ENCODE measurements at places on chromosomes 4 and X.

- DNase-seq = no peak
Observed at GRCh38 chr4:68410149-68410548, 37.1 kb upstream of the TMPRSS11E start.

GRCh38 chrX:16882169-16882568 lies 12.0 kb upstream of the RBBP7 start:
- no peak for DNase-seq

GRCh38 chr4:165872461-165873297 lies at the start of gene TLL1:
TSS of gene TLL1 (plus strand) at chr4:165873237. CDS start at chr4:165873905, 668 bp downstream.
- no peak for DNase-seq

DNA sequence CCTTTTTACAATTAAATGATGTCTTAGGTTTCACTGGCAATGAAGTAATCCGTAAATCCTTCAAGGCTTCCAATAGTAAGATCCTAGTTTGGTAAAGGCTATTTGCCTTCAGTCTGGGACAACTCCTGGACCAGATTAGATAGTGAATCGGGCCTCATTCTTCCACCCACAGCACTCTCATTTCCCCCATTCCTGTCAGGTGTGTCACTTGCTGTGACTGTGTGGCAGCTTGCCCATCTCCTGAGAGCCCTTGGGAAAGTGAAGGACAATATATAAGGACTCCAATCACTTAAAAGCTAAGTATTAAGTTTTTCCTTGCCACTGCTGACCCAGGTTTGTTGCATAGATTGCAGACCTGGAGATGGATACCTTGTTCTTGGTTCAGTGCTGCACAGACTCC lies 3.3 kb upstream of the GASK1B start:
- peak; percentile 37 for DNase-seq

GRCh38 chr4:130336585-130337217 lies 1240.7 kb downstream of the C4orf33 start:
- no peak for DNase-seq

DNA sequence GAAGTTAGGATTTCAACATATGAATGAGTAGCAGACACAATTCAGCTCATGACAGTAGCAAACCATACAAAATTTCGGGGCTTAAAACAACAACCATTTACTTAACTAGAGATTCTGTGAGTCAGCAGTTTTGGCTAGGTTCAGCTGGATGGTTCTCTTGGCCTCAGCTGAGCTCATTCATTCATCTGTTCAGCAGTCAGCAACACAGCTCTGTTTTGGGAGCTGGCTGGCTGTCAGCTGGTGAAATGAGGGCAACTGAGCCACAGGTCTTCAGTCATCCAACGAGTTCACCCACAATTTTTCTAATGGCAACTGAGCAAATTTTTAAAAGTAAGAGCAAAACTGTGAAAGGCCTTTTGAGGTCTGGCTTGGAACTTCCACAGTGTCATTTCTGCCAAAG lies 2005.1 kb upstream of the AGA start:
- DNase-seq = no peak

DNA sequence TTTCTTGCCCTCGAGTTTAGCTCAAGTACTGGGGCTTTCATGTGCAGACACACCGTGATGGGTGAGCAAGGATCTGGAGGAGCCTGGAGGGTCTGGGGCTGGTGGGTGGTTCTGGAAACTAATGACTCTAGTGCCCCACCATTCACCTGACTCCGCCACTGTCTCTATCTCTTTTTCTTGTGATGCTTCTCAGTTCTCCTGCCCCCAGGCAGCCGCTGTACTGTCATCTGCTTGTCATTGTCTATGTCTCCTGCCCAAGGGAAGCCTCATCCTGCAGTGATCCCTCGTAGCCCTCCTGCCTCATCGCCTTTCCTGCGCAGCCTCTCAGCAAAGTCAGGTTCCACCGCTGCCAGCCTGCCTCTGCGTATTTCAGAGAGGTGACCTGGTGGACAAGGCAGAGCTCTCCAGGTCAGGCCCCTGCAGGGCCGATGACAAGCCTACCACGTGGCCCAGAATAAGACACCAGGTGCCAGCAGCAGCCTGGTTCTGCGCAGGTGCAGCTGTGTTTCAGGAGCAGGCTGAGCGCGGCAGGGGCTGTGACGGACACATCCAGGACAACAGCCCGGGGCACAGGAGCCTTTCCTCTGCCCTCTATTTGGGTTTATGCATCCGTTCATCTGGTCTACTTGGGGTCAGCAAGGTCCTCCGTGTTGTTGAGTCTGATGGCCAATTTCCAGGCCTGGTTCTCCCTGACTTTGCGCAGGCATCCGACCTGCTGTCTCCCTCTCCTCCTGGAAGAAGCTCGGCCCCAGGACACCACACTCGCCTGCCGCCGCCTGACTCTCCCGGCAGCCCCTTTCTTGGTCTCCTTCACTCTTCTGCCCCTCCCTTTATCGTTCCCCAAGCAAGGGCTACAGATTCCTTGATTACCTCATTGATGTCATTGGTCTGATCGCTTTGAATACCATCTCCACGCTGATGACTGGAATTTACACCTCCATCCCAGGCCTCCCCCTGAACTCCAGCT lies 30.9 kb upstream of the CDKN2AIP start:
- no peak for DNase-seq

GRCh38 chr4:140947506-140947905 lies 185.8 kb downstream of the RNF150 start:
- no peak for DNase-seq

DNA sequence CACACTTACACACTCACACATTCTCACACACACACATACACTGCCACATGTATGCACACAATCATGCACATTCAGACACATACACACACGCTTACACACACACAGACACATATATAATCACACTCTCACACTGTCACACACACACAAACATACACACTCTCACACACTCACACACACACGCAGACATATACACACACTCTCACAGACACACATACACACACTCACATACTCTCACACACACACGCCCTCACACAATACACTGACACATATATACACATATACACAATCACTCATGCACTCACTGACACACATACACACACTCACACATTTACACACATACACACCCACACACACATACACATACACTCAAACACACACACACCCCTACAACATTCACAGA lies 435.3 kb upstream of the FRG1 start:
- DNase-seq = no peak

DNA sequence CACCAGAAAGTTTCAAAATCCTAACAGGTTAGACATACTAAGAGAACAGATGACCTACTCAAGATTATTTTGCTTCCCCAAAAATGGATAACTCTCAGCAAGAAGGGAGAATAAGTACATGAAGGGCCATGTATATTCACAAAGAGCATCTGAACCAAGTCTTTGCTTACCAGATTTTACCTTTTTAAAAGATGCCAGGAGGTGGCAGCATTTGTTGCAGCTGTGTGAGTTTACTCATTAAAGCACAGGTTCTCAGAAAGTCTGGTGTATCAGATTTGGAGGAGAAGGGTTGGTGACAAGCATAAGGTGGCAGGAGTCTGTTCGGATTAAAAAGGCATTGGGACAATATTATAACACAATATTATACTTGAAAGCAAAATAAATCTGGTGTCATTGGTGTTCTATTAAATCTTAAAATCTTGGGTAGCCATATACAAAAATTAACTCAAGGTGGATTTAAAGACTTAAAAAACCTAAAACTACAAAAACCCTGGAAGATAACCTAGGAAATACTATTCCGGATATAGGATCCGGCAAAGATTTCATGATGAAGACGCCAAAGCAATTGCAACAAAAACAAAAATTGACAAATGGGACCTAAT lies 51.3 kb upstream of the NFKB1 start:
- DNase-seq = no peak

DNA sequence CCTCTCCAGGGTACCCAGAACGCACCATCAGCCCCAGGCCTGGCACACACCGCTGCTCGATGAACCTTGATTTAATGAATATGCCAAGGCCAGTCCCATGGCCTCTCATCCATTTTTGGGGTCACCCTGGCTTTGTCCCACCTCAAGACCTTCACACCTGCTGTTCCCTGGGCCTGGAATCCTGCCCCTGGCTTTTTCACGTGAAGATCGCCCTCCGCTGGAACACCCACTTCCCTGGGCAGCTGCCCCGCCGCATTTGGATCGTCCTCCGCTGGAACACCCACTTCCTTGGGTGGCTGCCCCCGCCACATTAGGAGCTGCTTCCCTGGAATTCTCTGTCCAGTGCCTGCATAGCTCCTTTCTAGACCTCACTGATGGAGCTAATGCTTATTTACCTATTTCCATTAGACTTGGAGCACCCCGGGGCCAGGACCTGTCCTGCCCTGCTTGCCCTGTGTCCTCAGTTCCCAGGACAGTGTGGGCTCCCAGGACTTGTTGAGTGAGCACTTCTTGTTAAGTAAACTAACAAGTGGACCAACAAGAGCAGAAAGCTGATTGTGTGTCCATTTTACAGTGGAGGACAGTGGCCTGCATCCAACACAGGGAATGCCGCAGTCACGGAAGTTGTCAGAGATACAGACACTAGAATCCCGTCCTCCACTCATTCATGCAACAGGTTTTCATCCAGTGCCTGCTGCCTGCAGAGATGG lies 12.5 kb downstream of the BLOC1S4 start:
- DNase-seq = no peak

DNA sequence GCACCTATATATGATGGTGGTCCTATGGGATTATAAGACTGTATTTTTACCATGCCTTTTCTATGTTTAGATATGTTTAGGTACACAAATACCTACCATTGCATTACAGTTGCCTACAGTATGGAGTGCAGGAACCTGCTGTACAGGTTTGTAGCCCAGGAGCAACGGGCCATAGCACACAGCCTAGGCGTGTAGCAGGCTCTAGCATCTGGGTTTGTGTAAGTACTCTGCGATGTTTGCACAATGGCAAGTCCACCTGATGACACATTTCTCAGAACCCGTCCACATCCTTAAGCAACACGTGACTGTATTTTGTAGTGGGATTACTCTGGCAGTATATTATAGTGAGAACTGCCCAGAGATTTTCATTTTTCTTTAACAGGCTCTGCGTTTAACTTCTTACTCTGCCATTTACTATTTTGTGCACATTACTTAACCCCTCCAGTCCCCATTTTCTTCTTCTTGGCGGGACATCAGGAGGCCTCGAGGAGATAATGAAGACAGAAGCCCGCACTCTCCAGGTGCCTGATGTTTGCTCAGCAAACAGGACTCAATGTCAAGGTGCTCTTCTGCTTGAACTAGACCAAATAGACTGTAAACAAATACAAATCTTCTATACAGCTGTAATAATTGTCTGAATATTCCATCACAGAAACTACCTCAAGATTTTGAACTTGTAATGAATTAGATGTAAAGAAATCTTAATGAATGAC lies 102.0 kb upstream of the PDLIM3 start:
- DNase-seq = no peak

GRCh38 chr4:165874072-165874790 lies 1.2 kb downstream of the TLL1 start:
- DNase-seq = no peak

- no peak for DNase-seq
Observed at GRCh38 chr4:41364876-41365275, 108.1 kb downstream of the UCHL1 start.

GRCh38 chr4:1991596-1992434 lies 17.0 kb downstream of the NELFA start:
- no peak for DNase-seq

GRCh38 chr4:164579270-164579942 lies 174.5 kb upstream of the SMIM31 start:
- DNase-seq = no peak

- peak; percentile 80 for DNase-seq
Observed at GRCh38 chrX:149540131-149540620, 636 bp upstream of the EOLA1 start.

DNA sequence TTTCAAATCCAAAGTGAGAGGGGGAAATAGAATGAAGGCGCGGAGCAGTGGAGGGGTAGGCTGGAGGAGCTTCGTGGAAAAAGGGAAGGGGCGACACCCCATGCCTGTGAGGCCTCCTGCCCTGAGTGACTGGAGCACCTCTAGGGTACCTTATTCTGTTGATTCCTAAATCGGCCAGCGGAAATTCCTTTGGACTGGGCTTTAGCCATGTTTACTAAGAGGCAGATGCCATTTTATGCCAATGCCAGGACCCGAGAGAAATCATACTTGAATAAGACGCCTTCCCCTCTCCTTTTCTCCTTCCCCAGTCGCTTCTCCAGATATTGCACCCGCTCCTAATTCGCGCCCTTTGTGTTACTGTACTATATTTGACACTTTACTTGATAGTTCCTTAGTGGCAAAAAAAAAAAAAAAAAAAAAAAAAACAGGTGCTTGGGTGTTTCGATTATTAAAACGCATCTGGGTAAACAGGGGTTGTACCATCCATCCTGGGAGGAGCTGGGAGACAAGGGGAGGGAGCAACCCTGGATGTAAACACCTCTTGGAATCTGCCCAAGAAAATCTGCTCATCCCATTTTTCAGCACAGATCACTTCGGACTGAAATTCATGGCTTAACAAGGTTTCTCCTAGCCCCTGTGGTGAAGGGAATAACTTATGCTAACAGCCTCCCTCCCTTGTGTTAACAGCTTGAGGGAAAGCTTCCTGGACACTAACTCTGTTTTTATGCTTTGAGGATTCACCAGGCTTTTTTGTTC lies 1.5 kb downstream of the BMP3 start:
- DNase-seq = no peak

GRCh38 chr4:158861281-158861680 lies 92.5 kb downstream of the FNIP2 start:
- DNase-seq = no peak

DNA sequence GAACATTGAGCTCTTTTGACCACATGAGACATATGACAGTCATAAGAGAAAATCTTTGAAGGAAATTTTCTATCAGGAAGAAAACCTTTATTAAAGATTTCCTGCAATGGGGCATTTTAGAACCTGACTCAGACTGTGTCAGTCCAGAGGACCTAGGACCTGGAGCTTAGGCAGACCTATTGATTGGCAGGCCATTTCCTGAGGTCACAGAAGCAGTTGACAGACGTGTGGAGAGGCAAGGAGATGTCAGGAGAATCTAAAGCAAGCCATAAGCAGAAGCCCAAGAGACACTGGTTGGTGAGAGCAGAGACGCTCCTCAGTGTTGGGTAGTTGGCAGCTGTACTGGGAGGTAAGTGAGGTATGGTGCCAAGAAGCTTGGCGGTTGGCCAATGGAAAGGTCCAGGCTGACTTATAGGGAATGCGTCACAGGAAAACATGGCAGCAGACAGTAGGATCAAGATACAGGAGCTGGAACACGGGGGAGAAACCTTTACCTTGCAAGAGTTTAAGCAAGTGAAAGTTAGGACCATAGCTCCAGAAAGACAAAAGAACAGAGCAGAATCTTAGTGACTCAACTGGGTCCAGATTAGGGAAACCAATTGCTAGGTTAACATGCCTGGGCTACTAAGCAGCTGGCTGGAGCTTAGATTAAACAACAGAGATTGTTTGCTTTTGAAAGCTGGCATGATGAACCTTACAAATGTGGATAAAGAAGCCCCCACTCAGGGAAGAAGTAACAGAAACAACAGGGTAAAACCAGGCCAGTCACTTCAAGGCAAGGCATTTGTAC lies 18.6 kb downstream of the PALLD start:
- DNase-seq = no peak

GRCh38 chrX:10622197-10622596 lies 1.8 kb upstream of the MID1 start:
- no peak for DNase-seq

- no peak for DNase-seq
Observed at GRCh38 chr4:159946983-159947615, 844.2 kb downstream of the RAPGEF2 start.

GRCh38 chr4:91422011-91422410 lies 881.8 kb upstream of the GRID2 start:
- no peak for DNase-seq

GRCh38 chrX:139018436-139018835 lies 306.9 kb upstream of the FGF13 start:
- no peak for DNase-seq

Data from thoracic aorta (tissue), 2 donors.